Mammary epithelial cell (primary cell): ENCODE measurements at places on chromosomes 12 and 14.

DNA sequence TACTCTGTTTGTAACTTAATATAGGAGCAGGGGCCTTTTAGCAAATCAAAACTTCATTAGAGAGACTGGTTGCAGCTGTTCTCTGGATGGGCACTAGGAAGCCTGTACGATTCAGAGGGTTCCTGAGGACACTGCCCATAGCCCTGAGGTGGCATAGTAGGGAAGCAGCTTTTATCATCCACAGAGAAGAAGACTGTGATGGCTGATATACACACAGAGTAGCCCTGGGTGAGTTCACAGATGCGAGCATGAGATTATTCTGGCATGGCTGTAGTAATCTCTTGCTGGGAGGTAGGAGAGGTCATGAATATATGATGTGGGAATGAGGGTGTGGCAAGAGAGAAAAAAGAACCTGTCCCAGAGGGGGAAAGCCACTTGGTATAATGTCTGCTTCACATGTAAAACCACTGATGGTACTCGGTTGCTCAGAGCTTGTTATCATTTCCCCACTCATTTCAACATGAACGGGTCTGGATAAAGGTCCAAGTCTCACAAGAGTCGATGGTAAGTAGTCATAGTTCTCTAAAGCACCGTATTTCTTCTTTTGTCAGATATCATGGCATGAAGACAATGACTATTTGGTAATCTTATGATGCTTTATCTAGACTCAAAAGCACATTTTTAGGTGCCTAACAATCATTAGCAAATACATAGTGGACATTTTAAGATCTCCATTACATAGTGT is 52.0 kb downstream of the PEBP1 start:
- DNase-seq, result no peak

GRCh38 chr14:77302926-77303325 is 17.8 kb downstream of the POMT2 start:
- DNase-seq, result peak; percentile 80

- DNase-seq, result no peak
Measured at GRCh38 chr12:19988459-19988873, 379.9 kb upstream of the PDE3A start.

DNA sequence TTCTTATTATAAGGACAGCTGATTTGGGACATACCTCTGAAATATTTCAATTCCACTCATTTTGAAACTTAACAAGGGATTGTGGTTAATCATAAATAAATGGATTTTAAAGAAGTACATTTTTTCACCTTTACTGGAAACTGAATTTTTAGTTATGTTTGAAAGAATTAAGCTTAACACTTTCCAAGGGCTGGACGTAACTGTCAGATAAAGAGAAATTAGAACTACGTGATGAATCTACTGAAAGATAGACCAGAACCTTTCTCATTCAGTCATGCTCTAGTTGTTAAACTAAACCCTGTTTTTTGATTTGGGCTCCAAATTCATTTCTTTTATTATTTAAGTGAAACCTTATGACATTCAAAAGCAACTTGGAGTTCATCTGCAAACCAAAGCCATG is 1892.1 kb upstream of the SEL1L start:
- DNase-seq, result no peak

- peak; percentile 88 for DNase-seq
Measured at GRCh38 chr14:71206766-71207371, 299.6 kb downstream of the PCNX1 start.

DNA sequence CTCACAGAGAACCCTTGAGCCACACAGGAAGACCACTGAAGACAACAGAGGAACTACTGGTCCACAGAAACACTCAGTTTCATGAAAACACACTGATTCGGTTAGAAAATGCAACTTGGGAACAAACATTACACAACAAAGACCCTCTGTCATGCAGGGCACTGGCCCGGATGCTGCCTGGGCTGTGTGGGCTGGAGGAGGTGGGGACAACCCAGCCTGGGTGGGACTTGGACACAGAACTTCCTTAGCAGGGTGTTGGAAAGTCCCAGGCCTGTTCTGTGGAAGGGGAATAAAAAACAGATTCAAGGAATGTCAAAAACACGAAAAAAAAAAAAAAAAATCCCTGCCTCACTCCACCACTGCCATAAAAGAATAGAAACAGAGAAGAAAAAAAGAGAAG is 181.0 kb downstream of the MON2 start:
- DNase-seq, result no peak

GRCh38 chr14:91388551-91388975 is 29.1 kb downstream of the CCDC88C start:
- no peak for DNase-seq

GRCh38 chr14:77158882-77159255 is 17.3 kb upstream of the ZDHHC22 start:
- no peak for DNase-seq

GRCh38 chr12:104583301-104583700 is 126.6 kb downstream of the CHST11 start:
- DNase-seq, result no peak

- peak; percentile 1 for DNase-seq
Measured at GRCh38 chr12:17017402-17017801, 411.4 kb upstream of the LMO3 start.
